ENCODE measurements at places on chromosomes 13 and 19. TPM values are rescaled to one million over a fixed set of nuclear protein-coding genes. Genes with fewer than 3 reads are reported as not detected.
A peak's percentile ranks its signal among the peaks of the same experiment; 100 is the strongest.

Gene LYPD3
- 247 TPM for total RNA-seq

GRCh38 chr13:104043184-104043583 lies 977.0 kb upstream of the SLC10A2 start:
- DNase-seq, result no peak

Gene CYSLTR2
- total RNA-seq, result 0.49 TPM

Gene PSG2
- not detected for total RNA-seq

GRCh38 chr19:15923702-15924101 lies 10.6 kb downstream of the CYP4F11 start:
- no peak for DNase-seq

- no peak for DNase-seq
Measured at GRCh38 chr13:95335667-95336066, 34.4 kb upstream of the ABCC4 start.

DNA sequence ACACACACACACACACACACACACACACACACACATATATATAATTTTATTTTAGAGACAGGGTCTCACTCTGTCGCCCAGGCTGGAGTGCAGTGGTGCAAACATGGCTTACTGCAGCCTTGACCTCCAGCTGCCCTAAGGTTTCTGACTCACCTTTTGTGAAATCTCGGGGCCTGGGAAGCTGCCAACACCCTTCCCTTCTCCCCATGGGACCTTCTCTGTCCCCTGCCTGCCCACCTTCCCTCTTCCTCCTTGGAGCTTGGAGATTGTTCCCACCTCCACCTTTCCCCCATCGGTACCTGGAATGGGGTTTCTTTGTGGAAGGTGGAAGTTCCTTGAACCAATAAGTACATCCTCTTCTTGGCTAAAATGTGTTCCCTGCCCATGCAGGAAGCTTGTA lies 6.3 kb downstream of the ARRDC5 start:
- no peak for DNase-seq

DNA sequence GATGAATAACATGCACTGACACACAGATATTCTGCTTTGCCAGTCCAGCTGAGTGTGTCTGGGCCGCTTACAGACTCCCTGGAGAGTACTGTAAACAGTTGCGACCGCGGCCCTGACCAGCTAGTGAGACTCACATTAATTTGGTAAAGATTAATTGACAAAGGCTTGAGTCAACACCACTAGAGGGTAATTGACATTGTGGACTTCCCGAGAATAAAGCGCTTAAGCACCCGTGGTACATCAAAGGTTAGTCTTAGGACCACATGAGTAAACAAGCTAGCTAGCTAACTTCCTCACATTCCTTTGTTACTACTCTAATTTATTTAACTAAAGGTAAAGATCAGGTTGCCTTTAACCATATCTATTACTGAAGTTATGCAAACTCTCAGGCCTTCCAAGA lies 624.4 kb upstream of the ARGLU1 start:
- DNase-seq, result no peak

- DNase-seq, result no peak
Measured at GRCh38 chr19:7921302-7921966, 1.3 kb downstream of the SNAPC2 start.

GRCh38 chr13:73015805-73016204 lies 43.0 kb upstream of the KLF5 start:
- no peak for DNase-seq

GRCh38 chr19:40804783-40805242 lies 5.8 kb downstream of the EGLN2 start:
- no peak for DNase-seq

Gene IFNL1
- not detected for total RNA-seq

DNA sequence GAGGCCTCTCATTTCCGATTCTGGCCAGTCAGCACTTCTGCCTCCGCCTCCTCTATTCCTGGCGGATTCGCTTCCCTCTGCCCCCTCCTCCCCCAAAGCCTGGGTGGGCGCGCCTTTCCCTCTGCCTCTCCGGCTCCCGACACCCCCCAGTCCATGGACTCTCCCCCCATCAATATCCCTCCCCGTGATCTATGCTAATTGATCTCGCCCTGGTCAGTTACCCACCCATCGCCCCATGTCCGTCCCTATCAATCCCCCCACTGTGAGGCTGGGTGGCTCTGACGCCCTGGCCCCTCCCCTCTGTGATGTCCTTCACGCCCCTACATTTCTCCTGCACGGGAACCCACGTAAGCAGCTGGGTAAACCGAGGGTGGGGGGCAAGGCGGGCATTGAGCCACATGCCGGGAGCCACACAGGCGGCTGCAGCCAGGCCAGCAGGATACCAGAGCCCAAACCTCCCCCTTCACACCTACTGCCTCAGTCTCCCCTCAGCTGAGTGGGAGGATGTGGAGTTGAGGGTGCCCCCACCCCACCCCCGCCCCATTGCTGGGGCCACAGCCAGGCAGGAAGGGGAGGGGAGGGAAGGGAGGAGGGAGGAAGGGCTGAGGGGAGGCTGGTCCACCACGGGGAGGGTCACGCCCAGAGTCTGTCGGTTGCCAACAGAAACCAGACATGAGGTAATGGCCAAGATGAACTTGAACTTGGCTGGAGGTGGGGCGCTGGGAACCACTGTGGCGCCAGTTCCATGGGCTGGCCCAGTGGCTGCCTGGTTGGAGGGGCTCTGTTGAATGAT lies 21.0 kb downstream of the SMIM24 start:
- peak; percentile 94 for DNase-seq

DNA sequence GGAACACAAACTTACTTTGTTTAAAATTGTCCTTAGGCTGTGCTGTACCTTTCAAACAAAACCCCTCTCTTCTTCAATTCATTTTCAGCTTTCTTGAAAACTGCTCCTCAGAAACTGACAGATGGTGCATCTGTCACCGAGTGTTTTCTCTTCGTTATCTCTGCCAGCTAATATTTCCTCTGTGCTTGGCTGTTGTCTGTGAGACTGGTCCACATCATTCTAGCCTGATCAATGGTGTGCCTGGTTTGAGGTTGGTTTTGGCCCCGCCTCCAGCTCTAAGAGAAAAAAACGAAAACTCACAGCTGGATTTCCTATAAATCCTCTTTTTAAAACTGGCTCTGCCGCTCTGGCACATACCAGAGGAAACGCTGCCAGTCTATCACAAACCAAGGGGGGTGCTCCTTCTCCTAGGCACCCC lies 79.7 kb downstream of the STARD13 start:
- no peak for DNase-seq

DNA sequence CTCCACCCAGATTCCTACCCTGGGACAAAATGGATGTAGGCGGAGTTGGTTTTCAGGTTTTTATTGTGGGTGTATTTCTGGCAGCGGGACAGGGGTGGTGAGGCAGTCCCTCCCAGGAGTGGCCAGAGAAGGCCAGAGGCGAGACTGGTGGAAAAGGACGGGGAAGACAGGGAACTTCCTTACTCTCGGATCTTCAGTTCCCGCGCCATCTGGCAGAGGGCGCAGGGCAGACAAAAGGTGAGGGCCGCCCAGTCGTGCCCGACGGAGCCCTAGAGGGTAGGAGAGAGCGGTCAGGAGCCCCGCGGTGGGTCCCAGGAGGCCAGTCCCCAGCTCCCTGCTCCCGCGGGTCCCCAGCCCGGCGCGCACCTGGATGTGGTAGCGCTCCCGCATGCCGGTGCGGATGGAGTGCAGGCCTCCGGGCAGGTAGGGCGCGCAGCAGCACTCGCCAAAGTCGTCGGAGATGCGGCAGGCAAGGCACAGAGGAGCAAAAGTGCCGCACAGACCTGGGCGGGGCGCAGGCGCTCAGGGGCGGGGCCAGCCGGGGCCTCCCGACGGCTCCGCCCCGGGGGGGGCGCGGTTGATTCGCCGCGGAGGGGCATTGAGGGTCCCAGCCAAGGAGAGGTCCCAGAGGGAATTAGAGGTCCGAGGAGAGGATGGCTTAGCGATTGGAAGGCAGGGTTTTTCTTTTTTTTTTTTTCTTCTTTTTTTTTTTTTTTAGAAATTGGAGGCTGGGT lies 3.0 kb downstream of the CNFN start:
- no peak for DNase-seq

Gene LCP1
- 30.9 TPM for total RNA-seq

- no peak for DNase-seq
Measured at GRCh38 chr19:8877854-8878705, 45.9 kb downstream of the MBD3L1 start.

Gene HCST
- total RNA-seq, result 9.1 TPM

GRCh38 chr13:36668316-36668715 lies 5.5 kb upstream of the SERTM1 start:
- no peak for DNase-seq

DNA sequence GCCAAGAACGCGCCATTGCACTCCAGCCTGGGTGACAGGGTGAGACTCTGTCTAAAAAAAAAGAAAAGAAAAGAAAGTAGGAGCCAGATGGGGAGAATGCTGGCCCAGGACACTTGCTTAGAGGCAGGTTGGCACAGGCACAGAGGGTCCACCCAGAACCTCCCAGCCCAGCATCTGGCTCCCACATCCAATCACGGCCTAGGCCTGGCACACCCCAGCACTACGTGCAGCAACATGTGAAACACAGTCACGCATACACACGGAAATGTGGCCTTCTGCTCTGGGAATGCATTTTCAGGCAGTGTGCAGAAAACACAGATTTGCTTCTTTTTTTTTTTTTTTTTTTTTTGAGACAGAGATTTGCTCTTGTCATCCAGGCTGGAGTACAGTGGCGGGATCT lies 20.9 kb upstream of the FOSB start:
- DNase-seq, result no peak

GRCh38 chr19:18651733-18652132 lies 14.9 kb downstream of the KLHL26 start:
- DNase-seq, result no peak

DNA sequence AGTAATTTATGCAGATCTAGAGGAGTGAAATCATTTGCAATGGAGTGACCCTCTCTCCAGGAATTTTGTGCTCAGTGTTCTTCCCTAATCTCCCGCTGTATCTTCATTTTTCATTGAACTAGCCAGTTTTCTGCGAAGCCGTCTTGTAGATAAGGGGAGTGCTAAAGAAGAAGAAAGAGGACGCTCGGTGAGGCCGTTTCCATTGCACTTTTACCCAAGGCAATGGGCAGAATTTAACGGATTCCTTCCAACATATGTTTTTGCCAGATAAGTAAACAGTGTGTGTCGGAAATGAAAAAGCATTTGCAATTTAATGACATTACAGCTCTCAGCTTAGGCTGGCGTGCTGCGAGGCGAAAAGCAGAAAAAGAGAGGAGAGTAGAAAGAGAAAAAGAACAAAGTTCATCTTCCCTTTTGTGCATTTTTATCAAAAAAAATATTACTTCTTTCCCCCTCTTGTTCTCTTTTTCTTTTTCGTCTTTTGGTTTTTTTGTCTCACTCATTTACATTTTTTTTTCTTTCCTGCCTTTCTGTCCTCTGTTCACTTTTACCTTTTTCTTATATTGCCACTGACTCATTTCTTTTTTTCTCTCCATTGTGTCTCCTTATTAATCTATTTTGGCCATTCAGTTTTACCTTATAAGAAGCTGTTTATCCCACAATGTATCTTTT lies 49.9 kb downstream of the SOX21 start:
- no peak for DNase-seq

GRCh38 chr13:99151516-99151915 lies 49.1 kb upstream of the UBAC2 start:
- DNase-seq, result no peak

Gene ZNF534
- total RNA-seq, result not detected

GRCh38 chr19:23254141-23254910 lies 4.1 kb upstream of the ZNF724 start:
- DNase-seq, result no peak

Gene HNRNPUL1
- total RNA-seq, result 116 TPM
